Stimulated activated CD4-positive, alpha-beta T cell treated with anti-CD3 and anti-CD28 coated beads, Interleukin-1b, Interleukin-23, amount 100 ng/mL, for 24 hours (primary cell): ENCODE measurements at places on chromosomes 13 and 19.

- DNase-seq, result peak; percentile 55
Observed at GRCh38 chr19:34220472-34221063, 33.8 kb upstream of the GARRE1 start.

GRCh38 chr19:56110515-56111448 is 10.3 kb downstream of the ZNF787 start:
- DNase-seq, result no peak

DNA sequence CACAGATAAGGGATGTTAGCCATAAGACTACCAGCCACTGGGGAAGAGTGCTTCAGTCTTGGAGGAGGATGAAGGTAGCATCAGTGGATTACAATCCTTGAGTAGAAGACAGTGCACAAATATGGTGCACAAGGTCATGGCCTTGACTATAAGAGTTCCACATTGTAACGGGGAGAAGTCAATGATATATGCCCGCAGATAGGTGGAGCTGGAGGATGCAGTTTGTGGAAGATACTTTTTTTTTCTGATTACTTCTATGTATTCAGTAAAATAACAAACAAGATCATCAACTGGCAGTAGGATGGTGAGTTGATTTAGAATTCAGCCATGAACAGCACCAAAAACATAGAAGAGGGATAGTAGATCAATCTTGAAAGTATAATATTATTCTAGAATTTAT is 926.8 kb upstream of the MIR17HG start:
- DNase-seq, result no peak

DNA sequence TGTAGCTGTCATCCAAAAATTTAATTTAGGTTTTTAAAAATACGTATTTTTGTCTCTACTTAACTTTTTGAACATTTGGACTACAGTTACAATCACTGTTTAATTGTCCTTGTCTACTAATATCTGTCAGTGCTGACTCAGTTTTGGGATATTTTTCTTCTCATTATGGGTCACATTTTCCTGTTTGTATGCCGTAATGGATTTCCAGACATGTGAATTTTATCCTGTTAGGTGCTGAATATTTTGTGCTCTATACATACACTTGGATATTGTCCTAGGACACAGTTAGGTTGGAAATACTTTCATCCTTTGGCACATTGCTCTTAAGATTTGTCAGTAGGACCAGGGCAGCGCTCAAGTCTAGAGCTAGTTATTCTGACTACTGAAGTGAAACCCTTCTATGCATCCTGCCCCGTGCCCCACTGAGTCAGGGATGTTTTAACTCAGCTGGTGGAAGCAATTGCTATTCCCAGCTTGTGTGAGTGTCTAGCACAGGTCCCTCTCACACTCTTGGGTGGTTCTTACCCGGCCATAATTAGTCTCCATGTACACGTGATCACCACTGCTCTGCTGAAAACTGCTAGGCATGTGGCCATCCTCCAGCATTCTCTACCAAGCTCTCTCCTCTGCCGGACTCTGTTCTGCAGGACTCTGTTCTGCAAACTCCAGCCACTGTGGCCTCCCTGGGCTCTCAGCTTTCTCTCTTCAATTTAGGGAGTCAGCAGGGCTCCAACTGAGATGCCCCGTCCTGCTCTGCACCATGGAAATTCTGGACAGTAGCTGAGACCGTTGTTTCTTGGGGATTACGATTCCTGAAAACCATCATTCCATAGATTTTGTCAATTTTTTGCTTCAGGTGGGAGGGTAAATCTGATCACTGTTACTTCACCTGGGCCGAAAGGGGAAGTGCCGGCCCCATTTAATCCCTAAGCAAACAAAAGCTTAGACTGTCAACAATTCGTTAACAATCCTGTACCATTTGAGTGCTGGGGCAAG is 11.1 kb downstream of the PROZ start:
- no peak for DNase-seq

- DNase-seq, result no peak
Observed at GRCh38 chr13:99978799-99979452, 2.7 kb upstream of the ZIC2 start.

- DNase-seq, result no peak
Observed at GRCh38 chr19:47226426-47227351, 4.3 kb downstream of the BBC3 start.

DNA sequence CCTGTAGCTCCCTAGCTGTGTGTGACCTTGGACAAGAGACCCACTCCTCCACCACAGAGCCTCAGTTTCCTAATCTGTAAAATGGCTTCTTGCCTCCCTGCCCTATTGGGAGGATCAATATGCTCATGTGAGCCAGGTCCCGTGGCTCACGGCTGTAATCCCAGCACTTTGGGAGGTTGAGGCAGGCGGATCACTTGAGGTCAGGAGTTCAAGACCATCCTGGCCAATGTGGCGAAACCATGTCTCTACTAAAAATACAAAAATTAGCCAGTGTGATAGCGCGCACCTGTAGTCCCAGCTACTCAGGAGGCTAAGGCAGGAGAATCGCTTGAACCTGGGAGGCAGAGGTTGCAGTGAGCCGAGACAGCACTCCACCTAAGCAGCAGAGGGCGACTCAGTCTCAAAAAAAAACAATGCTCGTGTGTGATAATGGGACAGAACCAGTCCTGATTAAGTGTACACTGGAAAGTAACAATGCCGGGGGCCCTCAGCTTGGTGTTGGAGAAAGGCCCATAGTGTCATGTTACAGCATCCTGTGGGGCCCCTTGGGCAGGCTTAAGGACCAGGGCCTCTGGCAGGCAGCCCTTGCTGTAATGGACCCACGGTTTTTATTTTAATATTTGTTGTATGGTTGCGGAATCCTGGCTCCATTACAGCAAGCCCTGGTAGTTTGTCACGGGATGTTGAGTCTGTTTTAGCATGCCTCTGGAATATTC is 6.8 kb downstream of the RPS11 start:
- no peak for DNase-seq

DNA sequence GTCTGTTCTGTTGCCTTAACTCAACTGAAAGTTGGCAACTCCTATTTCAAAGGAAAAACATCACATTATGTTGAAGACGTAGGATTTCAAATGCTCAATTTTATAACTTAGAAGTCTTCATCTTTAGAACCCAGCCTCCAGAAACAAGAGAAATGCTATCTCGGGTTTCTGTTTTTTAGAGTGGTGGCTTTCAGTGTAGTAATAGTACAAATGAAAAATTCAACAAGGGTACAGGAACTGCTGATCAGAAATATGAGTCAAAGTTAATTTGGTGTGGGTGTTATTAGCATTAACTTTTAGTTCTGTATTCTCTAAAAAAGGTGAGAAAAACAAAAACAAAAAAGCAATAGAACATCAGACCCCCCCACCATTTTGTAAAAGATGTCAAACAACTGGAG is 56.6 kb upstream of the FLT1 start:
- DNase-seq, result no peak

DNA sequence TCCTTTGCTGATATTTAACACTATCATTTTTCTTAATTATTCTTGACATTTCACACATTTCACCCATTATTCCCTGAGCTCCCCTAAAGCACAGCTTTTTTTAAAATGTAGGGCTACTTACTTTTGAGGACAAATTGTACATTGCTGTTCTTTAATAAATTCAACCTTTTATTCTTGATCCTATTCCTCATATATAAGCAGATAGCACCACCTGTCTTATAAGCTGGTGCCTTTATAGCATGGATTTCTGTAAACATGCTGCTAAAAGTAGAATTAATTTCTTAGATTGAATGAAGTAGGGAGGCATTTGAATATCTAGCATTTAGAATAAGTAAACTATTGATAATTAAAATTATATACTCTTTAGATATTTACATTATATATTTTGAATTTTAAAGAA is 603.4 kb upstream of the PCDH9 start:
- no peak for DNase-seq

- DNase-seq, result no peak
Observed at GRCh38 chr19:4120559-4121272, 3.2 kb downstream of the MAP2K2 start.

GRCh38 chr13:43021926-43022670 is 1.3 kb upstream of the DNAJC15 start:
- DNase-seq, result no peak

DNA sequence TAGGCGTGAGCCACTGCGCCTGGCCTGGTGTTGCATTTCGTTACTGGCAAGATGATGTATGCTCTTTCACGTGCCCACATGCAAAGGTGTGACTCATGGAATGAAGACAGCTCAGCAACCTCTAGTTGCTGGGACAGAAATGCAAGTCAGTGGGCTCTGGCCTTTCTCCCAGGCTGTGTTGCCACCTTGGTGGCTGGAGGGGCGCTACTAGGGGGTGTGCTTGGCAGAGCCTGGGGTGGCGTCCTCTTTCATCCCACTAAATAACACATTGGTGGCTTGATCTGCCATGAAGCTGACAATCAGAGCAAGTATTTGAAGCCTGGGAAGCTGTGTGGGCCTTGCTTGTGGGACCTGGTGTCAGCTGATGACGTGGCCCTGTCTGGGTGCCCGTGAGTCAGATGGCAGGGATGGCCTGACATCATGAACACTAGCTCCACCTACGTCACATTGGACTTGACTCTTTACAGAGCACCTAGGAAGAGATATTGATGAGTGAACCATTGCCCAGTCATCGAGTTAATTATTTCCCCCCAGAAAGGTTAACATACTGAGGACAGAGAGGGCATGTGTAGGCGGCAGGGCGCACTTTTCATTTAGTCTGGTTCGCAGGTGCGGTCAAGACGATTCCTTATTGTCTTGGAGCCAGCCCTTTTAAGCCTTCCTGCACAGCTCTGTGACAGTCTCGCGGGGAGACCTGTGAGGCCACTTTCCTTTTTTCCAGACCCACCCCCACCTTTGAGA is 154.2 kb downstream of the TM9SF2 start:
- DNase-seq, result peak; percentile 9

GRCh38 chr19:5048091-5048726 is 79.3 kb downstream of the KDM4B start:
- peak; percentile 32 for DNase-seq

- DNase-seq, result no peak
Observed at GRCh38 chr13:113232208-113233003, 23.0 kb downstream of the CUL4A start.

- DNase-seq, result no peak
Observed at GRCh38 chr13:113094410-113094800, 11.2 kb upstream of the F7 start.

GRCh38 chr13:97248243-97248642 is 26.1 kb downstream of the MBNL2 start:
- no peak for DNase-seq

DNA sequence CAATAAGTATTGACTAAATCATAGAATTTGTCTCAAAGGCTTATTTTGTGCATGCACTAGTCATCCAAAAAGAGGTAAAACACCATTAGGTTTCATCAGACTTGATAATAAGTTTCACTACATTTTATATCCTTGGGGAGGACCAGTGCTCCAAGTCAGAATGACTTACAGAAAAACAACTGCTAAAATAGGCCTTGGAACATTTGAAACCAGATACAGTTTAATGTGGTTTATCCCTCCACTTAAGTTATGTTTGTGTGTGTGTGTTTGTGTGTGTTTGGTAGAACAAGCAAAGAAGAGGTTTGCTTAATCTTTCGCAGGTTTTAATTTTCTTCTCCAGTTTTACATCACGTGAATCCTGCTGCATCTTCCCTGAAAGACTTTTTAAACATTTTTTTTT is 570.9 kb downstream of the PCDH9 start:
- no peak for DNase-seq

DNA sequence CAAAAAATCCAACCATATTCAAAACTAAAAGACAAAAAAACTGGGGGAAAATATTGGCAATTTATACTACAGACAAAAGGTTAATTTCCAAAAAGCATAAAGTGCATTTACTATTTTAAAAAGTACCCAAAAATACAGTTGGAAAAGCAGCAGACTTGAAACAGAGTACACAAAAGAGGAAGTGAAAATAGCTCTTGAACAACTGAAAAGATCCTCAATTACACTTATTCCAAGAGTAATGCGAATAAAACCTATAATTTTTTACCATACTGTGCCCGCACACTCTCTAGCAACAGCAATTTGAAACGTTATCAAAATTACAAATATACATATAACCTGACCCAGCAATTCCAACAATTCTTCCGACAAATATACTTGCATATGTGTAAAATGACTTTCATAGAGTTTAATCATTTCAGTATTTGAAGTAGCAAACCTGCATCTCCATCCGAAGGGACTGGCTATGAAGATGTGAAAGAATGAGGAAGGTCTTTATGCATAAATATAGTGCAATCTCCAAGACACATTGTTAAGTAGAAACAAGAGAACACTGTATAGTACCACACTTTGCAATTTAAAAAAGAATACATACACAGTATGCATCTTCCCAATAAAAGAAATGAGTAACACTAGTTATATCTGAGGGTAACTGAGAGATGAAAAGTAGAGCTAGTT is 25.4 kb downstream of the ALG5 start:
- no peak for DNase-seq

DNA sequence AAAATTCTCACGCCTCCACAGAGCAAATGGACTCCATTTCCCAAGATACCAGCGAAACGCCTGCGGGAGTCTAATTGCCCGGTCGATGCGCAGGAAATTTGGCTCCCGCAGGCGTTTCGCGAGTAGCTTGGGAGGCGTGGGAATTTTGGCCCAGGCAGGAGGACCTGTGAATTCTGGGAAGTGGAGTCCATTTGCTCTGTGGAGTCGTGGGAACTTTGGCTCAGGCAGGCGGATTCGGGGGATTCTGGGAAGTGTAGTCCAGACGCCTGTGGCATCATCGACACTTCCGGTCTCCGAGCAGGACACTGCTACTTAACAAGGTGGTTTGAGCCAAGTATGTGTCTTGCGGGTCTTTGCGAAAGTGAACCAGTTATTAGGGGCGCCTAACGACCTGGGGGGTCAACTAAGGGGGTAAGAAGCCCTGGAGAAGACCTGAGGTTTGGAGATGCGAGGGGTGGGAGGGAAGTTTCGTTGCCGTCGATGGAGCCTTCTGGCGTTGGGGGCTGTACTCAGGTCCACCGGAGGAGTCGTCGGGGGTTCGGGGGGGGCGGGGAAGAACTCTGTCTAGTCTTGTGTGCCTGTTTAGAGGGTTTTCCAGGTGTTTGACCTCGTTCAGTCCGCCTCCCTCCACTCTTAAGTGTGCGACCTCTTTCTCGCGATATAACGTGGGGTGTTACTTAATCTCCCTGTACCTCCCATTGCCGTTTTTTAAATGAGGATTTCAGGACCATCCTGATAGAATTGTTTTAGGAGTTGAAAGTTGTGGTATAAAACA is at the start of gene ZNF155:
Gene ZNF155 (plus strand): TSS at position 277 of the 775 bp plus-strand sequence. CDS start 4,356 bp downstream, outside the sequence.
- peak; percentile 42 for DNase-seq

DNA sequence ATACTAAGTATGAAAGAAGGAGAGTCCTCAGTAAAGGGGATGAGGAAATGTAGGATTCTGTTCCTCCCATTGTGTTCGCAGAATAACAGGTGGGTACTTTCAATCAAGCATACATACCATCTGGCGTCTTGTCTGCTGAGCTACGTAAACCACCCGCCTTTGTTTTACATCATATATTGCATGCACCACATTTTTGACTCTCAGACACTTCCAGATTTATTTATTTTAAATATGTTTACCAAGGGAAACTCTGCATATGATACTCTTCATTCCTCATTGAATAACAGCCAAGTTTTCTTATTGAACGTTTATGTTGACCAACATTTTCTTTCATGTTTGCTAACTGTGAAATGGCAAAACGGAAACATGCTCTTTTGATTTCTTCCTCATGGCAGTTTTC is 174.1 kb downstream of the FGF14 start:
- DNase-seq, result no peak

GRCh38 chr13:20525144-20525600 is 485 bp downstream of the CRYL1 start:
- peak; percentile 13 for DNase-seq
